AG09319 (cell line): ENCODE measurements at places on chromosomes 12 and 14.
A peak's percentile ranks its signal among the peaks of the same experiment; 100 is the strongest.

DNA sequence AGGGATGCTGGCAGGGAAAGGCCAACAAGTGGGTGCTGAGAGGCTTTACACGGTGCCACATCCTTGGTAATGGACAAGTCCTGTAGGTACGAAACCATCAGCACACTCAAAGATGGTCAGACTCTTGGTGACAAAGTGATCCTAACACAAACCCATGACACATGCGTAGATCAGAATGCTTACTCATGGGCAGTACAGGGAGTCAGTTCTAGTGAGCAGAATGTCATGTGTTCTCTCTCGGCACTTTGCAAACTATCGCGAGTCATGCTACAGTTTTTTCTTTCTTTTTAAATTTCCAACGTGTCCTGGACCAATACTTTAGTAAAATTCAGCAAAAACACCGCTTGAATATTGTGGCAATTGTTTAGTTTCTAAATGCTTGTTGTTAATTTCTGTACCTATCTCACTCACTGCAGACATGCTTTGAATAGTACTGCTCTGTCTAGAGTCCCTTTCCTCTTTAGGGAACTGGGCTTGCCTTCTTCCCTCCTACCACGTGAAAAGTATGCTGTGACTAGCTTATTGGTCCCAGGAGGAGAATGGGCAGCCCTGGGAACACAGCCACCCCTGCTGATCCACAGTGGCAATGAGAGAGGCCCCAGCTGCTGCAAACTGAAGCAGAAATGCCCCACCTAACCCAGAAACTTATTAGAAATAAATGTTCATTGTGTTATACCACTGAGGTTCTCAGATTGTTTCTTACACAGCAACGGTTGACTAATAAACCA, 62.4 kb downstream of the UBR7 start:
- DNase-seq, result no peak

- DNase-seq, result no peak
Observed at GRCh38 chr12:129550353-129550752, 353.5 kb downstream of the TMEM132D start.

GRCh38 chr14:54226558-54226957, 170.2 kb upstream of the CDKN3 start:
- DNase-seq, result no peak

DNA sequence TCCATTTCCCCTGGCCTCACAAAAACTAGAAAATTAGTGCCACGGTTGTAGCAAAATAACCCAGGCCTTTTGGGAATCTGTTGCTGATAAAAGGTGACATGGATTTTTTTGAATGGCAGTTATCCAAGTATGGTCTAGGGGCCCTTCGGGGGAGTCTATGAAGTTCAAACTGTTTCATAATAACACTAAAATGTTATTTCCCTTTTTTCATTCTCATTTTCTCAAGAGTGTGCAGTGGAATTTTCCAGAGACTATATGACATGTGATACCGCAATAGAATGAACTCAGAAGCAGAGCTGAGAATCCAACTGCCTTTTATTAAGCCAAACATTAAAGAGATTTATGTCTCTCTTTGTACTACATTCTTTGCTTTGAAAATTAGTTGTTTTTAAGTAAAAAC, 26.9 kb downstream of the GSTZ1 start:
- DNase-seq, result no peak

- no peak for DNase-seq
Observed at GRCh38 chr14:106222311-106222710, 695.9 kb downstream of the TMEM121 start.

DNA sequence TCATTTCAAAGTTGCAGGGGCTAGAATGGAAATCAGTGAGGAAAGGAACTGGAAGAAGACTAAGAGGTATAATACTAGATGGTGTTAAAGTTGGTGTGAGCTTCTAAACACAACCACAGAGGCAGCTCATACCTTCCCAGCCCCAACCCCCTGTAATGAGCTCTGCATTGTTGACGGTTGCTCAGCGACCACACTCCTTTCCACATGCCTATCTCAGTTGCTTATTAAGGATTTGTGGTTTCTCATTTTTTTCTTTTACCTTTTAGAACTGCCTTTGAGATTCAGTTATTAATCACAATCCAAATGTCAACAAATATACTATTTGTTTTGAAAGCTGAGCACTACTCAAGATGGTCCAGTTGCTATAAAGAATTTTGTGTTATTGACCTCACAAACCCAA, 62.1 kb upstream of the KIF21A start:
- DNase-seq, result no peak

DNA sequence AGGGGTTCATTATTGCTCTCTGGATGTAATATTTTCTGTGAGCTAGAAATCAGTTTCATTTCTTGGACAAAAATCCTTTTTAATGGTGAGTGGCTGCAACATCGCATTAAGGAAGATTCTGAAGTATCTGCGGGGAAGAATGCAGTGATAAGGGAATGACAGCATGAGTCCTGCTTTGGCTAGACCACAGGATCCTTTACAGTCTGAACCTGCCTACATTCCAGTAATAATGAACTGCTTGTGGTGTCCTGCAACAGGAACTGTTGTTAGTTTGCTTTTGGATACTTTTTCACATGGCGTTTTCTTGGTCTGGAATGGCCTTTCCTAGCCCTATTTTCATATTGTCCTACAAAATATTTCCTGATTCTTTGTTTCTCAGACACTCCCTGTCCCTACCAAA, 15.7 kb downstream of the MDM2 start:
- no peak for DNase-seq

GRCh38 chr12:75315518-75315917, 14.6 kb downstream of the CAPS2 start:
- no peak for DNase-seq

DNA sequence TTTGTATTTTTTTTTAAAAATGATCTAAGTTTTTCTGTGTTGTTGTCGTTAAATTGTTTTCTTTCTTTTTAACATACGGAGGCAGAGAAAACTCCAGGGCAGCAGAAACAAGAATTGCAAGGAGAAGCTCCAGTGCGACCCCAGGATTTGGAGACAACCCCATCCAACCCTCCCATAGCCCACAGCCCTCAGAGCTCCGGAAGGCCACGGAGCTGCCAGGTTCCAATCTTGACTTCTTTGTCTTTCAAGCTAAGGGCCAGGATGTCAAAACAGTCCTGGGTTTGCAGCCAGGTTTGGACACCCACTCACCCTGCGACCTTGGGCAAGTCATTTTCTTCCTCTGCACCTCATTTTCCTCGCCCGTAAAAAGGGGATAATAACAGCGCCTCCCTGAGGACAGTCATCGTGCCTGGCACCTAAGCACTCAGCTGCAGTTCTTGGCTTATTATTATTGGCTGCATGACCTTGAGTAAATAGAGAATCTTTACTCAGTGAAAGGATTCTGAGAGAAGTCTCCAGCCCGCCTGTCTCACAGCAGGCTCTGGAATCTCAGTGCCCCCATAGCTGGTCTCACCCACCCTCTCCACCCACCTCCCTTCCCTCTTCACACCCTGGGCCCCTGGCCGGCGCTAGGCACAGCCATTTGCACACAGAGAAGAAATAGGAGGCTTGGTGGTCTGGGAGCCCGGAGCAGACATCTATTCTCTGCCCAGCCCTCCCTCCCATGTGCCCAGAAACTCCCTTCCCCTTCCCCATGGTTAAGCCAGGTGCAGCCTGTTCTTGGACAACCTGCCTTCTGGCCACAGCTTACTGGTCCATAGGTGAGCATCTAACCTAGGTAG, 79.4 kb upstream of the BCL11B start:
- DNase-seq, result no peak

- DNase-seq, result no peak
Observed at GRCh38 chr12:7679251-7680045, 13.7 kb upstream of the APOBEC1 start.

- DNase-seq, result peak; percentile 71
Observed at GRCh38 chr12:112122823-112123690, 2.3 kb upstream of the TRAFD1 start.

DNA sequence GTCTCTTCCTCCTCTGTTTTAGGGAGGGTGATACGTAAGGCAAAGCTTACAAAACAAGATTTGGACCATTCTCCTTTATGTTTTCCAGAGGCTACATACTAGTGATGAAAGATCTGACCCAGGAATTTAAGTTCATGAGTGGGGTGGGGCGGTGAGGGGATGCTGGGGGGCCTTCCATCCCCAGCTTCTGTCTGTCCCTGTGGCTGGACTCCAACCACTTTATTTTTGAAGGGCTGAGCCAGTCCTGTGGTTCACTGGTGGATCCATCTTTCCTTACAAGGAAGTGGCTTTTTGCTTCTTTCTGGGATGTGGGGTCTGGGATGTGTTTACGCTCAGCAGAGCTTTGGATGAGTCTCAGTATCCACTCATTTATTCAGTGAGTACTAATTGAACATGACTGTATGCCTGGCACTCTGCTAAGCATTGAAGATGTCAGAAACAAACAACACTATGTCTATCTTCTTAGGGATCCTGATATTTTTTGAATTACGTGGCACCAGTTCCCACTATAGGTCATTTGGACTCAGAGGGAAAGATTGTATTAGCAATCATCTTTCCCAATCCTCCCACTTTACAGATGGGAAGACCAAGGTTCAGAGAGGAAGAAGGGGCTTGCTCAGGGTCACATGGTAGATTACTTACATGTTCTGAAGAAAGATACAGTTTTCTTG, 291.8 kb upstream of the TBX3 start:
- DNase-seq, result no peak

DNA sequence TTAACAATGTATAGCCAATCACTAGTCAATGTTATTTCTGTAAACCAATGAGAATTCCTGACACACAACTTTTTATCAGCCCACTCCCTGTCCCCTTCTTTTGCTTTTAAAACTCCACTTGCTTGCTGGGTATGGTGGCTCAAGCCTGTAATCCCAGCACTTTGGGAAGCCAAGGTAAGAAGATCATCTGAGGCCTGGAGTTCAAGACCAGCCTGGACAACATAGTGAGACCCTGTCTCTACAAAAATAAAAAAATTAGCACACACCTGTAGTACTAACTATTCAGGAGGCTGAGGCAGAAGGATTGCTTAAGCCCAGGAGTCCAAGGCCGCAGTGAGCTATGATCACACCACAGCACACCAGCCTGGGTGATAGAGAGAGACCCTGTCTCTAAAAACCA, 87.8 kb downstream of the PAPLN start:
- no peak for DNase-seq

DNA sequence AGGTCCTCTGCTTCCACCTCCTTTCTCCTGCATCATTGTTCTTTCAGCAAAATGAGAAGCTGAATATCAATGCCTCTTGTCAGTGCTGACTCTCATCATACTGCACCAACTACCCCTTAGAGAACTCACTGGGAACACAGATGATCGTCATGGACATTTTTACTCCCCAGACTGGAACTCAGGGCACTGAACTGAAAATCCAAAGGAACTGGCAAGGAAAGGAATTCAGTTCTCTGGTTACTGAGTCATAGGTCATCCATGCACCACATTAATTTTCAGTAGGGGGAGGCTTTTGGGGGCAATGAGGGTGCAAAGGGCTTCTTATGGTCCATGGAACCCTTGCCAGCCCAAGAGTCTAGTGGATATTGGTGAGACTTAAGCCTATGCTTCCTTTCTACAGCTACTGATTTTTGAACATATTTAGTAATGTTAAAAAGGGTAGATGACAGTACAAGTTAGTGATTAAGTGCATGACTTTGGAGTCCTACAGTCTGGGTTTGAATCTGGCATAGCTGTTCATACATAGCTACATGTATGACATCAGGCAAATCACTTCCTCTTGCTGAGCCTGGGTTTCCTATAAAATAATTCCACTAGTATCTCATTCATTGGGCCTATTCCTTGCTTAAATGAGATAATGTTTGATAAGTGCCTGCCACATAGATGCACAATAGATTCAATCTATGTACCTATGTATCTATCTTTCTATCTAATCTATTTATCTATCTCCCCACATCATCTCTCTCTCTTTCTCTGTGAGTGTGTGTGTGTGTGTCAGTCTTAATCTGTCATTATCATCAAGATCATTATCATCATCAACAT, 29.2 kb downstream of the BBS10 start:
- no peak for DNase-seq

DNA sequence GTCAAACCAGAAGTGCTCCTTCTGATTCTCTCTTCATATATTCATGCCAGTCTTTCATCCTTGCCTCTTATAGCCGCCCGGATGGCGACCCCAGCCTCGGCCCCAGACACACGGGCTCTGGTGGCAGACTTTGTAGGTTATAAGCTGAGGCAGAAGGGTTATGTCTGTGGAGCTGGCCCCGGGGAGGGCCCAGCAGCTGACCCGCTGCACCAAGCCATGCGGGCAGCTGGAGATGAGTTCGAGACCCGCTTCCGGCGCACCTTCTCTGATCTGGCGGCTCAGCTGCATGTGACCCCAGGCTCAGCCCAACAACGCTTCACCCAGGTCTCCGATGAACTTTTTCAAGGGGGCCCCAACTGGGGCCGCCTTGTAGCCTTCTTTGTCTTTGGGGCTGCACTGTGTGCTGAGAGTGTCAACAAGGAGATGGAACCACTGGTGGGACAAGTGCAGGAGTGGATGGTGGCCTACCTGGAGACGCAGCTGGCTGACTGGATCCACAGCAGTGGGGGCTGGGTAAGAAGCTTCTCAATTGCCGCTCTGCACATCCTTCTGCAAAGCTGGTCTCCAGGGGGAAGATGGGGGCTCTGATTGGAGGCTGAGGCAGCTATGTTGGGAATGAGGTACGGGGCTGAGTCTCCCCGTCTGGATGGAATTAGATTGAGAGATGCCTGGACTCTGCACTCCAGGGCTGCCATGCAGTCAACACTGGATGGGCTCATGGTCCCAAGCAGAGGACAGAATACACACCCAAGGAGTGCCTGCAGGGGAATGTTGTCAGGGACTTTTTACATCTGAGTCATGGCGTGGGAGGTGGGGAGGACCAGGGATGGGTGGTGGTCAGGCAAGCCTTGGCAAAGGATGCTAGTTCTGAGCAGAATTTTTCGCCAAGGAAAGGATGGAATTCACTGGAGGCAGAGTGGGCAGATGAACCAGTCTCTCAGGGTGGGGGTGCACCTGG, 1.3 kb downstream of the BCL2L2 start:
- no peak for DNase-seq

- DNase-seq, result peak; percentile 32
Observed at GRCh38 chr12:57983146-57983857, 41.9 kb downstream of the ATP23 start.

- no peak for DNase-seq
Observed at GRCh38 chr12:102735104-102735503, 181.9 kb downstream of the PAH start.

- DNase-seq, result no peak
Observed at GRCh38 chr14:70061108-70061507, 127.6 kb downstream of the SLC8A3 start.

DNA sequence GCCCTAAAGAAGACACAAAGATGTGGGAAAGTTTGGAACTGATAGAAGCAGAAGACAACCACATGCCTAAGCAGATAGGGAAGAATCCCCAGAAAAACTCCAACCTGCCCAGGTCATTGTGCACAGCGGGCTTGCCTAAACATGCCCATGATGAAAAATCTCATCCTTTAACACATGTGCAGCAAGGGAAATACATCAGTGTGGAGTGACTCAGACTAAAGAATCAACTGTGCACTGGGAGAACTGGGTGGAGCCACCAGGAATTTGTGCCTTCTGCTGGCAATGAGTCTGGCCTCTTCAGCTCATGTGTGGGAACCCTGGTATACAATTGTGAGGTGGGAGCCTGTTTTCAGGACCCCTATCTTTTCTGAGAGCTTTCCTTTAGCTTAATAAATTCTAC, 398.5 kb downstream of the FSCB start:
- no peak for DNase-seq

- peak; percentile 29 for DNase-seq
Observed at GRCh38 chr14:90301668-90302090, 30.1 kb downstream of the NRDE2 start.
